ENCODE measurements at places on chromosomes 11 and 22. TPM values are rescaled to one million over a fixed set of nuclear protein-coding genes. Genes with fewer than 3 reads are reported as not detected.

CRYBA4 gene
- total RNA-seq, result not detected

- H3K36me3 ChIP-seq, result no peaks in the 10 kb centered on the region
- H3K27me3 ChIP-seq, result no peaks in the 10 kb centered on the region
- H3K4me1 ChIP-seq, result no peaks in the 10 kb centered on the region
- no peak for DNase-seq
- H3K27ac ChIP-seq, result no peak overlapping the region
These were observed 117.7 kb upstream of the CCDC90B start for GRCh38 chr11:83403691-83404389.

DNA sequence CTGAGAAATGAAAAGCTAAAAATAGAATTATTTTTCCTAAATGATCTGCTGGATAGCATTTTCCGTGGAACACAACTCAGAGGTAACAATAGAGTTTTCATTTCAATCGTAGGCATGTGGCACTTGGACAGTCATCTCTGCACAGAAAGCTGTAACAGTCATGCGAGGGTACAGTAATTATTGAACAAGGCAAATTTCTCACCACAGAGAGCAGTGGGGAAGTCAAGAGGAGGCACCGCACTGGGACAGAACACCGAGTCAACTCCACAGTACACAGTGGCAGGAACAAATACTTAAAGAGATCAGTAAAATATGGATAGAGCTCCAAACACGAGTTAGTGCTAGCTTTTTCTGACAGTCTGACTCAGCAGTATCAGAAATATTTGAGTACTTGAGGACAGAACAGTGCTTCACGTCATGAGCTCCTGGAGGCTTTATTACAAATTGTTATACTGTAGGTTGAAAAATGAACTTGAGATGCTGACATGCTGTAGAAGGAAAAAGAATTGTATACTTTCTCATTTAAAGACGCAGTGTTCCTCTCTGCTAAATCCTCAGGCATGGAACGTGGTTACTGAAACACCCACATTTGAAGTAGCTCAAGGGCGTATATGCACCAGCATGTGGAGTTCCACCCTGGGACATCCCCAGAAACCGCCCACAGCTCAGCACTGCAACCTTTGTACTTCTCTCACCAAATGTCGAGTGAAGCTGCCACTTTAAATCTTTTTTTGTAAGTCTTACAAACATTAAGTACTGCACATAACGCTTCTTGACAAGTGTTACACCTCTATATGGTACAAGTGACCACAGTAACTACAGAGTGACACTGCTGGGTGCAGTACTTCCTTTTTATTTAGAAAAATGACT is 27.4 kb upstream of the YPEL1 start:
- peaks cover 4% of the 10 kb centered on the region for H3K36me3 ChIP-seq
- H3K4me3 ChIP-seq, result no peak overlapping the region
- no peaks in the 10 kb centered on the region for H3K27me3 ChIP-seq

DNA sequence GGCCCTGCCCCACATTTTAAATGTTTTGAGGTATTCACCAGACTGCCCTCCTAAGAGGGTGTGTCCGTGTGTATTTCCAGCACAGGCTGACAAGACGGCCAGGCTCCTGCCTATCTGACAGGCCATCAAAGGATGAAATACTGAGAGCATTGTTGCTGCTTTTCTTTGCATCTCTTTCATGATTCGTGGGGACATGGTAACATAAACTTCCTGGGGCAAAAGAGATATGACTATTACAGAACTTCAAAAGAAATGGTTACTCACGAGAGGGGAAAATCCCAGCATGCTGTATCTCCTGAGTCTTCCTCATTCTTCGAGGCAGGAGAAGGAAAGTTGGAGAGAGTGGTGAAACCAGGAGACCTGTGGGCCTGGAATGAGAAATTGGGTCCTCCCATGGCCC is 10.3 kb upstream of the BIK start:
- H3K4me1 ChIP-seq, result no peaks in the 10 kb centered on the region
- H3K36me3 ChIP-seq, result no peaks in the 10 kb centered on the region
- H3K4me3 ChIP-seq, result no peak overlapping the region
- no peaks in the 10 kb centered on the region for H3K27me3 ChIP-seq
- no peak overlapping the region for H3K27ac ChIP-seq

MFRP gene
- total RNA-seq, result not detected

LRRC56 gene
- 1.0 TPM for total RNA-seq

PHF21B gene
- 0.12 TPM for total RNA-seq

FAM180B gene
- total RNA-seq, result not detected

SUSD2 gene
- total RNA-seq, result 1.6 TPM

NPTXR gene
- total RNA-seq, result 2.8 TPM

MISFA gene
- total RNA-seq, result 0.36 TPM

OR6A2 gene
- 0.06 TPM for total RNA-seq

DNA sequence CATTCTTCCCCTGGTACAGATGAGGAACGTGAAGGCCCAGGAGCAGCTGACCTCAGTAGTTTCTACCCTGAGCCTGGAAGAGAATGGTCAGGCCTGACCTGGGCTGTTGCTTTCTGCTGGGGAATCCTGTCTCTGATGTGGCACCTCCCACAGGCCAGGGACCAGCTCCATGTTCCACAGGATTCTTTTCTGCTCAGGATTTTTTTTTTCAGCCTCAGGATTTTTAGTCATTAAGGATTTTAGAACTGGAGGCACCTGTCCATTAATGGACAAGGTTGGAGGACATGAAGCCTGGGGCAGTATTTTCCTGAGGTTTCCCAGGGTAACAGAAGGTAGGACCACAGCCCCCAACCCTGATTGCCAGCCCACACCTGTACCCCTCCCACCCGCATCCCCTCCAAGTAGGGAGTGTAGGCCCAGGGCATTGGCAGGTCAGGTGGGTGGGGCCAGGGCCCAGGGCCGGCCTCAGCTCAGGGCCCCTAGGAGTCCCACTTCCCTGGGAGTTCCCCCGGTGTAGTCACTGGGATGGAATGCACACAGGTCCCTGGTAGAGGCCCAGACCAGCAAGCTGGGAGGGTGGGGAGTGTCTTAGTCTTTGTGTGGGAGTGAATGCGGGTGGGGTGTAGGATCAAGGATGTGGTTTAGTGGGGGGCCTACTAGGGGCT is 16.1 kb downstream of the BIK start:
- no peaks in the 10 kb centered on the region for H3K27me3 ChIP-seq
- H3K4me1 ChIP-seq, result peaks cover 36% of the 10 kb centered on the region
- peak; percentile 88 for DNase-seq
- H3K4me3 ChIP-seq, result no peak overlapping the region

NCAM1 gene
- total RNA-seq, result not detected

EMID1 gene
- 1.3 TPM for total RNA-seq

COMT gene
- total RNA-seq, result 204 TPM

DNA sequence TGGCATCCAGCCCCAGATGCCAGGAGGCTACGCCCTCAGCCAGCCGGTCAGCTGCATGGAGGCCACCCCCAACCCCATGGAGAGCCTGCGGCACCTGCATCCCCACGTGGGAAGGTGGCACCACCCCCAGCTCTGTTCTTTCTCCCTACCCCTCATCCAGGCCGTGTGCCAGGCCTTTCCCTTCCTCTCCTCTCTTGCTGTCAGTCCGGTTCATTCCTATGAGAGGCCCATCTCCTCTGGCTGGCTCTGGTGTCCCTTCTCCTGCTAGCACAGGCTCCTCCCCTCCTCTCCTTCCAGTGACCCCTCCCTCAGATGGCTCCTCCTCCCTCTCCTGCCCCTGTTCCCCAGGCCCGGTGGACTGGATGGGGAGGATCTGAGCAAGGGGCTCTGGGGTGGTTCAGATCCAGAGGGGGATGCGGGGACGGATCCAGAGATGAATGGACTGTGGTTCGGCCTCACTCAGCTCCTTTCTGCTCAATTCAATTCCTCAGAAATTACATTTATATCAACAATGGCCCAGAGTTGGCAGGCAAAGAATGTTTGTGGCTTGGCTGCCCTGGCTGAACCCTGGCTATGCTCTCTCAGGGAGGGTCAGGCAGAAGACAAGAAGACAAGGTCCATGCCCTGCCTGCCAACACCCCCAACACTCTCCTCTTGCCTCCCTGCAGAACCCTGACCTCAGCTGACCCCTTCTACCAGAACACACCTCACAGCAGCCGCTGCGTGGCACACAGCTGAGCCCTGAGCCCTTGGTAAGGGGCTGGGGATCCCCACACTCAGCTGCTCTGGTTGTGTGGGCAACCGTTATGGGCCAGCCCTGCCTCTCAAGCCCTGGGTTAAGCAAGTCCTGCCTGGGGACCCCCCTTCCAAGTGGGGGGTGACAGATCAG is 18.5 kb upstream of the LRRC10B start:
- DNase-seq, result peak; percentile 25
- no peaks in the 10 kb centered on the region for H3K36me3 ChIP-seq
- H3K4me3 ChIP-seq, result no peak overlapping the region
- H3K27me3 ChIP-seq, result no peaks in the 10 kb centered on the region
- H3K27ac ChIP-seq, result no peak overlapping the region
- peaks cover 43% of the 10 kb centered on the region for H3K4me1 ChIP-seq

DNA sequence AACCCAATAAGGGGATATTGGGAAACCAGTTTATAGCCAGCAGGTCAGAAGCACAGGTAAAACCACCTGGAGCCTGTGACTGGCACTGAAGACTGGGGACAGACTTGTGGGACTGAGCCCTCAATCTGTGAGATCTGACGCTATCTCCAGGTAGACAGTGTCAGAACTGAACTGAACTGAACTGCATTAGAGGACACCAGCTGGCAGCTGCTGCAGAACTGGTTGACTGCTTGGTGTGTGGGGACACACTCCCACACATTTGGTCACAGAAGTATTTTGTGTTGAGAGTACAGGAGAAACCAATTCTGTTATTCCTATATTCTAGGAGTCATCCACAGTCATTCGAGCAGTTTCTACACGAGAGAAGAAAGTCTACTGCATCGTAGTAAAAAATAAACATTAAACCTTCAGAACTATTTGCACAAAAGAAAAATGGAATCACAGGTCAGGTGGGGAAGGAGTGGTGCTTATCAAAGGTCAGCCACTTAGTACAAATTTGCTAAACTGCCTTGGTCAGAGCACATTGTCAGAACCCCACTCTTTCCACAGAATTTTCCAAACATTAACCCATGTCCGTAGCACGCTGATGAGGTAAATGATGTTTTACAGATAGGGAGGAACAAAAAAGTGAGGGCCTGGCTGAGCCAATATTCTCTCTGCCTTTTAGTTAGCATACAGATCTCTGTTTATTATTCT is 77.2 kb downstream of the SIK3 start:
- H3K36me3 ChIP-seq, result 0 out of 2 replicates have a peak, but pooled peaks cover 5% of the 10 kb centered on the region
- no peak for DNase-seq
- H3K27ac ChIP-seq, result no peak overlapping the region
- peaks cover 36% of the 10 kb centered on the region for H3K4me1 ChIP-seq
- H3K4me3 ChIP-seq, result no peak overlapping the region
- H3K27me3 ChIP-seq, result no peaks in the 10 kb centered on the region

TSPAN18 gene
- not detected for total RNA-seq

- no peaks in the 10 kb centered on the region for H3K4me1 ChIP-seq
- H3K27ac ChIP-seq, result no peak overlapping the region
- no peak for DNase-seq
- no peaks in the 10 kb centered on the region for H3K36me3 ChIP-seq
- peaks cover 45% of the 10 kb centered on the region for H3K27me3 ChIP-seq
- H3K4me3 ChIP-seq, result no peak overlapping the region
These were observed 171.0 kb upstream of the ARHGAP20 start for GRCh38 chr11:110883256-110883655.

GRCh38 chr11:66532784-66533183 is 13.1 kb downstream of the ZDHHC24 start:
- no peak overlapping the region for H3K4me3 ChIP-seq
- H3K4me1 ChIP-seq, result no peaks in the 10 kb centered on the region
- H3K27me3 ChIP-seq, result no peaks in the 10 kb centered on the region
- H3K36me3 ChIP-seq, result no peaks in the 10 kb centered on the region
- no peak overlapping the region for H3K27ac ChIP-seq
- DNase-seq, result no peak

DNA sequence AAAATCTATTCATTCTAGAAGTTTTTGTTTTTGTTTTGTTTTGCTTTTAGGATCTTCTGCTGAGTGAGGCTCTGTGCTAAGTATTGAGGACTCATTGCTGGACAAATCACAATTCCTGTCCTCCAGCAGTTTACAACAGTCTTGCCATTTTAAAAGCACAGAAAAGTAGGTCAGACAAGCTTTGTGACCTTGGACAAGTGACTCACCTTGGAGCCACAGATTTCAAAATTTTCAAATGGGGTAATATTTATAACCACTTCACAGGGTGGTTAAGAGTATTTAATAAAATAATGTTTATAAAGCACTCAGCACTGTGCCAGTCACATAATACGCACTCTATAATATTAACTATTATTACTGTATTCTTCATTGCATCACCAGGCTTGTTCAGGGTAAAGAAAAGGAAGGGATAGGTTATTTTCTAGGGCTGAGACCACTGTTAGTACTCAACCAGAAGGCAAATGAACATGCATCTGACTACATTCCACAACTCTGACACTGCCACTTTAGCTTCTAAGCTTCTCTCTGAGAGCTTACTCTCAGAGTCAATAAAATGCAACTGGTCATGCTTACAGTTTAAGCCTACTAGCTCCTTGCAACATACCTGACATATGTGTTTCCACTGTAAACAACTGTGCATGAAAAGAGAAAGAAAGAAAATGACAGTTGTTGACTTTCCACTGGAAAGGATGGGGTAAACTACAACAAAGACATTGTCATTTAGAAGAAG is 63.2 kb upstream of the FIBIN start:
- DNase-seq, result no peak
- no peaks in the 10 kb centered on the region for H3K4me1 ChIP-seq
- H3K36me3 ChIP-seq, result no peaks in the 10 kb centered on the region
- no peaks in the 10 kb centered on the region for H3K27me3 ChIP-seq
- H3K27ac ChIP-seq, result no peak overlapping the region

INTS4 gene
- 50.8 TPM for total RNA-seq

DNA sequence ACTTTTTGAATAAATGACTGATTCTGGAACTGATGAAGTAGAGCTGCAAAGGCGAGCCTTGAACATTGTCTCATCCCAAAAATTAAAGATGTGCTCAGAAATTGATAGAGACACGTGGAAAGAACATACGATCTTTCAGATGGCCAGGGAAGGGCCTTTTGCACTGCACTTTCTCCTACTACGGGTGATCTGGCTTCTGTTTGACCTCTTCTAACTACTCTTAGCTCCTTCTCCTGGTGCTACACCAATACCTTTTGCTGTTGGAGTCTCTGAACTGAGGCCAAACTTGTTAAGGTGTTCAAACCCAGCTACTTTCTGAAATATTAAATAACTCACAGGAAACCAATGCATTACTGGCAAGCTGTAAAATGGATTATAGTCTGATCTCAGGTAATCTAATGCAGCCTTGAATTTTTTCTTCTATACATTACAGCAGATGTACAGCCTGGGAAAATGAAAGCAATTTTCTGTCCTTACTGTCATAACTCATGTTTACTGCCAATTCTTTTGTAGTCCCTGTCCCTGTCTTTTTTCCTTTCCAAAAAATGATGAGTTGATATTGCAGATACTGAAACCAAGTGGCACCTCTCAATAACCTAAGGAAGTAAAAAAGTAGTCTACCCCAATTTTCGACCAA is 1086.1 kb upstream of the CNTN5 start:
- H3K4me3 ChIP-seq, result no peak overlapping the region
- no peak for DNase-seq
- no peaks in the 10 kb centered on the region for H3K36me3 ChIP-seq
- H3K4me1 ChIP-seq, result no peaks in the 10 kb centered on the region

APOA5 gene
- not detected for total RNA-seq

DNA sequence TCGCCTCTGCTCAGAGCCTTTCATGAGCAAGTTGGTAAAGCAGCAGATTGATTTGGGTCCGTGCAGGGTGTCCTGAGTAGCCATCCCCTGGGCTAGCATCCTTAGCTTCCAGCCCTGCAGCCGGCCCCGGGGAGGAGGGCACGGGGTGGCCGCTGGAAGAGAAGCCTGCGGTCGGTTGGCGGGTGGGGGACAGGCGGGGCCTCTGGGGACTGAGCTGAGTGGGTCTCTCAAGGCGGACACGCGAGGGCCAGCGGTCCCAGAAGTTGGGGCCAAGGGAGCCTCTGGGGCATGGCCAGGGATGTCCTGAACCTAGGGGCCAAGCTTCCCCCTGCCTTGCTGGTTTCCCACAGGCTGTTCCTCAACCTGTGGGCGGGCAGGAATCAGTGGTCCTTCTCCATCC is 143.0 kb downstream of the TBC1D22A start:
- H3K36me3 ChIP-seq, result no peaks in the 10 kb centered on the region
- no peaks in the 10 kb centered on the region for H3K4me1 ChIP-seq
- no peaks in the 10 kb centered on the region for H3K27me3 ChIP-seq

TRPM5 gene
- total RNA-seq, result not detected

All from PC-3 (cell line).